ENCODE measurements at places on chromosomes 1 and 21.

DNA sequence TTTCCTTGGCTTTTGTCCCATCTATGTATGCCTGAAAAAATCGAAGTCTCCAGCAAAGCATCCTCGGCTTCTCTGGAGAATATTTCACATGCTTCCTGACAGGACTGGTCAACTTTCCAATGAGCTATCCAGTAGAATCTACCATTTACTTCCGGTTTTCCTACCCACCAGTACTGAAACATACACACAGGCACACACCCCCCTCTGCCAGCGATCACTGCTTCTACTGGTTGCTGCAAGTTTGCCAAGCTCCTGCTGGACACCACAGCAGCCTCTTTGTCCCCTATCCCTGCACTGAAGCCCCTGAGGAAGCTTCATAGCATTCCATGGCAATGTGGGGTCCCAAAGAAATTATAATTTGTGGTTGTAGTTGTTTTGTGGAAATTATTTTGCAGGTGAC, 536.8 kb downstream of the MATN1 start:
- no peak for DNase-seq

- peak; percentile 73 for DNase-seq
Measured at GRCh38 chr1:119743776-119744597, 24.7 kb downstream of the HMGCS2 start.

DNA sequence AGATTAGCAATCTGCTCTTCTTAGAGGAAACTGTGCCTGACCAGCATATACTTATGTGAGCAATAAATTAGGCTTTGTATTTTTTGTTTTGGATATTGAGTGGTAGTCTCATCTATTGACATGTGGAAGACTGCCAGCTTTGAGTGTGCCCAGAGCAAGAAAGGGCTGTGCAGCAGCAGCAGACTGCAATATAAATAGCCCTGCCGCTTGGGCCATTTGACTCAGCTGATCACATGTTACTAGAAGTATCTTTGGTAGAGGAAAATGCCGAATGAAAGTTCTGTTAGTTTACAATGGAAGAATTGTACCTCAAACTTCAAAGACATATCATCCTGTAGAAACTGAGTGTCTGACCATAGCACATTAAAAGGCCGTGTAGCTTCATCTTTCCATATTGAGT, 9.1 kb upstream of the PSMB2 start:
- DNase-seq = no peak

DNA sequence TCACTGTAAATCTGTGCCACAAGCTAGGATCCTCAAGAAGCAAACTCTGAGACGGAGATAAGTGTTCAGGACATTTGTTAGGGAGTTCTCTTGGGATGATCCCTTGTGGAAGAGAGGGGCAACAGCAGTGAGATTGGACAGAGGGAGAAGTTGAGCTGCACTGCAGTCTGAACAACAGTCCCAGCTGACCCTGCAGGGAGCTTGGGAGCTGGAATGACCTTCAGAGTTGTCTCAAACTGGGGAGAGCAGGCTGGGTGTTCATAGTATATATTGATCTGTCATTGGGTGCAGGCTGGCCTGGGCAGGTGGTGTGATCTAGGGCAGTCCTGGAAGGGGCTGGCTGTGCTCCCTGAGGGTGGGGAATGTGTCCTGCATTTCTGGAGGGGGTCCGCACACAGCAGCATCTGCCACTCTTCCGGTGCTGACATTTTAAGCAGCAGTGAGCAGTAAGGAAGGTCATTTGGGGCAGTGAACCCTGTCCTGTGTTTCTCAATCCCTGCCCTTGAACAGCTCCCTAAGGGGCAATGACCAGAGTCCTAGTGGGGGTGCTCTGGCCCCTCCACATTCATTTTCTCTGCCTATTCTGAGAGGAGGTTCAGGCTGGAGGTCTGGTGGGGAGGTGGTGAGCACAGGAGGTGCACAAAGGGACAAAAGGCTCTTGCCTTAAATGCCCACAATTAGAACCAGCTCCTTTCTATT, 90.2 kb upstream of the PPM1J start:
- no peak for DNase-seq

GRCh38 chr1:56227401-56227800, 352.0 kb downstream of the PLPP3 start:
- DNase-seq = no peak

- no peak for DNase-seq
Measured at GRCh38 chr1:158507511-158507910, 35.5 kb downstream of the OR10R2 start.

DNA sequence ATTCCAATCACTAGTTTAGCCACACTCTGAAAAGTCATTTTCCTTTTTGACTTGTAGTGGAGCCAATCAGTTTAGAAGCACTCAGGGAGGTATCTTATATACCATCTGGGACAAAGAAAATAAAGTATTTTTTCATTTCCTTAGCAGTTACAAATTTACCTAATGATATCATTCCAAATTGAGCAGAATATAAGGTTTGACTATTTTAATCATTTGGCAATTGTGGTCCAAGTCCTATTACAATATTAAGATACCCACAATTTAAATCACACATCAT, 170.6 kb downstream of the LTN1 start:
- no peak for DNase-seq

DNA sequence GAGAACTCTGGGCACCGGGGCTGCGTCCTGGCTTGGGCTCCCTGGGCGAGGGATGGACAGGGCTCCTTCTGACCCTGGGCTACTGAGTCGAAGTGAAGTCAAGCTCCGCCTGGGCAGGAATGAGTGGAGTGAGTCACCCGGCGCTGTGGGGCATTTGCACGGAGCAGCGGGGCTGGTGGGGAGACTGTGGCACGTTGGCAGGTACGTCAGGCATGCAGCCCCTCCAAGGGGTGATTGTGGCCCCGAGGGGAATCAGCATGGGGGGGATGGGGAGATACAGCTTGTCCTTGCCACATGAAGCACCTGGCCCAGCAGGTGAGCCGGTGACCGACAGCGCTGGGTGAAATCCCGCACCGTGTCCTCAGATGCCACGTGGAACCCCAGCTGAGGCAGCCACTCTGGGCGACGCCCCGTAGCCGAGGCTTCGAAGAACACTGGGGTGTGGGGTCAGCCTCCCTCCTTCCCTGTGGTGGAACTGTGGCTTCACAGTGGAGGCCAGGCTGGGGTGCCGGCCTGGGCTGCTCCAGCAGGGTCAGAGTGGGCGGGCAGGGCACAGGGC, 62.3 kb downstream of the COL18A1 start:
- no peak for DNase-seq

DNA sequence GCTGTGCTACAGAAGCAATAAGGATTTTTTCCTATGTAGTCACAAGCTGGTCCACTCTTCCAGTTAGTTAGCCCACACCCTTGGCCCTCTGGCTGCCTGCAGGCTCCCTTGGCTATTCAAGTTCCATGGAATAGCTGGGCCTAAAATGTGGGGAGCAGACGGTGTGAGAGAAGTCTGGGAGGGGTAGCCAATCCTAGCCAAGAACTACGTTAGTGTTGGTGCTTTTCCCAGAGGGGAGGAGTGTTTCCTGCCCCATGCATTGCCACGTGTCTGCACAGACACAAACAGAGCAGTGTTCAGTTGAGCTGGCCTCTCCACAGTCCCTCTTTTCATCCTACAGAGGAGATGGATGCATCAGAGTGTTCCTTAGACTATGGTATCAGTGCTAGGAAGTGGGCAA, 59.0 kb upstream of the IPO9 start:
- peak; percentile 95 for DNase-seq

DNA sequence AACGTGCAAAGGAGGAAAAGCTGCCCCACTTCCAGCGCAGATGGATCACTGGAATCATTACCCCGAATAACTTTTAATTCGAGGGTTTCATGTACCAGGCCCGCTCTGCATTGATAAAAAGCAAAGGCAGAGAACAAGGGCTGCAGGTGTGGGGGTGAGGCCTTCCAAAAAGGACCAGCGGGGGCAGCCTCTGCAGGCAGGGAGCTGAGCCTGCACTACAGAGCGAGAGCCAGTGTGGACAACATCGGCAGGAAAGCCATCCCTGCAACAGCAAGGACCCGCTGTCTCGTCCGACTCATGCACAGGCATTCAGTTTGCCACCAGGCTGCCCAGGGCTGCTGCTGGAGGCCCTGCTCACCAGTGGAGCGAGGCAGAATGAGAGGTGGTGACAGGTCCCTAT, 27.1 kb upstream of the AJAP1 start:
- DNase-seq = no peak

DNA sequence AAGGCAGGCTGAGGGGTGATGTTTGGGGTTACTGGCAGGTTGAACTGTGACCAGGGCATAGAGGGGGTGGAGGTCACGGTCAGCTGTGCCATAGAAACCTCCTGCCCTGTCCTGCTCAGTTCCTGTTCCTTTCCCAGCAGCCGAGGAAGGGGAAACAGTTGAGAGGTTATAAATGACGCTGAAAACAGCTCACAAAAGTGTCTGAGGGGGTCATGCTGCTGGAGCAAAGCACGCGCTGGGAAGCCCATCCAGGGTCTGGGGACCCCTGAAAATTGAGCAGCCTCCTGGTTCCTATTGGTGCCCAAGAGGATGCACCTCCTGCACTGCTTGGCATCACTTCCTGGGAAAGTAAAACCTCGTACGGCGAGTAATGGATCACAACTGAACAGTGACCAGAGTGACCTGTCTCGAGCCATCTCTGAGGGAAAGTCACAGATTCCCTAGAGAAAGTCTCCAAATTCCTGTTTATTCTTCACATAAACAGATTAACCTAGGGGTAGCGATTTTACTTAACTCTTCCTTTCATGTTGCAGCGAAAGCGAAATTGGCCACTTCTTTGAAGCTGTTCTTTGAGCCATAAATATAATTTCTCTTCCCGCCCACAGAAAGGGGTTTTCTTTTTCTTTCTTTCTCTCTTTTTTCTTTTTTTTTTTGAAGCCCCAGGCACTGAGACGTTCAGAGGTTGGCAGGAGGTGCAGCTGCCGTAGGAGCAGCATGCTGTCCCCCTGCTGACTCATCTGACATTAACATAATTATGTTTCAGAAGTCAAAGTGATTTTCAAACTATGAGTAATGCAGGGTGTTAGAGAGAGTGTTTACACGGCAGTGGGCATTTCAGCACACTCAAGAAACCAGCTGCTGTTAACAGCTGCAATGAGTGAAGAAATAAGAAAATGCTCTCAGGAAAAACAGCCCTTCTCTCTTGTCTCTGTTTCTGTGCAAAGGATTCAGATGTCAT, 41.8 kb upstream of the ATF3 start:
- DNase-seq = peak; percentile 57

DNA sequence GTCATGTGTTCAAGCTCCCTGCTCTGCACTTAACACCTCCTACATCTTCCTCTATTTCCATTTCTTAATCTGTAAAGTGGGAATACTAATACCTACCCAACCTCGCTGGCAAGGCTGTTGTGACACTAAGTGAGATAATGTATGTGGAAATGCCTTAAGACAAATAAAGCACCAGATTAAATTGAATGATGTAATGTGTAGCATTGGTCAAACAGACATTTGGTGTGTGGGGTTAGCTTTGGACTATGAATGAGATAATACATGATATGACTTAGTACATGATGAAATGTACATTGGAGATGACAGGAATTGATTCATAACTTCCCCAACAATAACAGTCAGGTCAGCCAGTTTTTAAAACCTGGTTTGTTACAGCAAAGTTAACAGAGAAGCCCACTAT, 5.2 kb downstream of the AMPD1 start:
- DNase-seq = no peak

- no peak for DNase-seq
Measured at GRCh38 chr1:44826375-44827196, 16.5 kb downstream of the PTCH2 start.

DNA sequence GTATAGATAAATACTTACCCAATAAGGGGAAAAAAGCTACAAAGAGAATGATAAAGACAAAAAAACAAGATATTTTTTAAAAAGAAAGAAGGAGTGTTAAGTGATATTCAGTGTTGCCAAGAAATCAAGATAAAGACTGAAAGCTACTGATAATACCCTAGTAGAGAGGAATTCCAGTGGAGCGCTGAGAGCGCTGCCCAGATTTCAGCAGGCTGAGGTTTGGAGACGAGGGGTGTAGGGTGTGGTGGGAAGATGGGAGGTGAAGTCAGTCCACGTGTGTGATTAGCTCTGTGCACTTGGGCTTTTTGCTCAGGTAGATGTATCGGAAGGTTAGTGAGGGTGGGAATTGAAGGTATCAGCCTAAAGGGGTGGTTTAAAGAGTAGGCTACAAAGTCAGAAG, 47.8 kb downstream of the FMN2 start:
- DNase-seq = no peak

GRCh38 chr21:14858311-14858710, 206.5 kb downstream of the NRIP1 start:
- DNase-seq = no peak

DNA sequence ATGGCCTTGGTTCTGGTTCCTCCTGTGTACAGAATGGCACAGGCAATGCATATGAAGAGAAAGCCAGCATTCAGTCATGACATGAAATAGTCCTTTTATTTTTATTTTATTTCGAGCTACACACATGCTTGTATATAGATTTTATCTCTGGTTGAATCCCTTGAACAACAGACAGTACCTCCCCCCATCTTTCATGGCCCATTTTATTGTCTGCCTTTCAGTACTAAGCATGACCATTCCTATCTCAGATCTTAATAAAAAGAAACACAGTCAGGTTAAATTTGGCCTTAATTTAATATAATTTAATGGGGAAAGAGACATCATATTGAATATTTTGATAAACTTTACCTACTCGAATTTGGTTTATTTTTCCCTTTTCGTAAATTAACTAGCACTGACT, 76.4 kb upstream of the VANGL1 start:
- no peak for DNase-seq

DNA sequence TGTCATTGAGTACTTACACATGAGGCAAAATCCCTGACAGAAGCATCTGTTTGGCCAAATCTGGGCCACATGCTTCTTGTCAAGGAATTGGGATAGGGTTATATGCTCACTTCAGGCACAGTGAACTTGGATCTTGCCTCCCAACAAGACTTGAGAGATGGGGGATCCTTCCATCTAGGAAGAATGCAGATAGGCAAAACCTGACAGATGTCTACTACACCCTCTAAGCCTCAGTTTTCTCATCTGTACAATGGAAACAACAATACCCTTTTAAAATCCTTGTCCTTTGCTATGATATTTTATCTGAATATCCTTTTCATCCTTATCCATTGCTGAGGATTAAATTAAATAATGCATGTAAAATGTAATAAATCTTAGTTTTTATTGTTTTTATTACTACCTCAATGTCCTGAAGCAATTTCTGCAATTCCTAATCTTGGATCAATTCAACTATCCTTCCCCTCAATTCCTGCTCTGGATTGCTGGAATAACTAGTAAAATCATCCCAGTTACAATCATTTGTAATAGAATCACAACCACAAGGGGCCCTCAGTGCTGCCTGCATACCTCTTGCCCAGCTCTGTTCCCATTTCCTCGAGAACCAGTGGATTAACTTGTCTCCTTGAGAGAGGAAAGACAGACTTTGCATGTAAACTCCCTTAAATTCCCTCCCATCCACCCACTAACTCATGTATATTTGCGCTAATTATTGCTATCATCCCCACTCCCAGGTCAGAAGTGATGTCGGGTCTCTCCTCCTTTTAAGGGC, 8.1 kb upstream of the XPR1 start:
- DNase-seq = no peak

Data from fibroblast of upper back skin (primary cell).